Activated naive CD4-positive, alpha-beta T cell treated with anti-CD3 and anti-CD28 coated beads, Interleukin-2, amount 10 ng/mL, durations not matched to agents 7 days and 5 days (primary cell): ENCODE measurements at places on chromosomes 1 and 21.

DNA sequence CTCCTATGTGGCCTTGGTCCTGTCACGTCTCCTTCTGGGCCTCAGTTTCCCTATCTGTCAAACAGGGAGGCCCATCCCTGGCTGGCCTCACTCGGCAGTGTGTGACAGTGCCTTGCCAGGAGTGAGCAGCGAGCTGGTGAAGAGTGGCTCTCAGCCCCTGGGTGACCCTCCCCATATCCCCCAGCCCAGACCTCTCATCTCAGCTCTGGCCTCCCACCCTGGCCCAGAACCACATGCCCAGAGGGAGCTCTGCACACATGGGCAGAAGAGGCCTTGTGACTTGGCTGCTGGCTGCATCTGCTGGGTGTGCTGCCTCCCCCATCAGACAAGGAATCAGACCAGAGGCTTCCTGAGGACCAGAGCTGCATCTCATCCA is 19.5 kb upstream of the PADI1 start:
- DNase-seq = no peak

GRCh38 chr1:188065917-188066316 is 1237.2 kb downstream of the PLA2G4A start:
- DNase-seq = no peak

DNA sequence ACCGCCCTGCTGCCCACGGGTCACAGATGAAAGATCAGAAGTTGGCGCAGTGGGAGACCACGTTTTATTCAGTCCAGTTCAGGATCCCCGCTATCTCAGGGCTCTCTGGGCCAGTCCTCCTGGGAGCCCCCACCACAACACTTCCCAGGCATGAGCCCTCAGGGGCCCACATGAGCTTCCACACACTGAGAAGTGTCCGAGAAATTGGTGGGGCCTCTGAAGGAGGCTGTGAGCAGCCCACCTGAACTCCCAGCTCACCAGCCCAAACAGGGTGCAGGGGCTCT is 12.1 kb downstream of the TRIM46 start:
- DNase-seq = no peak

- DNase-seq = no peak
Measured at GRCh38 chr1:175591083-175591743, 152.2 kb downstream of the TNR start.

GRCh38 chr1:145997016-145997717 is 788 bp upstream of the TXNIP start:
- DNase-seq = peak; percentile 79

GRCh38 chr1:206578068-206578977 is 33.9 kb downstream of the EIF2D start:
- DNase-seq = no peak

DNA sequence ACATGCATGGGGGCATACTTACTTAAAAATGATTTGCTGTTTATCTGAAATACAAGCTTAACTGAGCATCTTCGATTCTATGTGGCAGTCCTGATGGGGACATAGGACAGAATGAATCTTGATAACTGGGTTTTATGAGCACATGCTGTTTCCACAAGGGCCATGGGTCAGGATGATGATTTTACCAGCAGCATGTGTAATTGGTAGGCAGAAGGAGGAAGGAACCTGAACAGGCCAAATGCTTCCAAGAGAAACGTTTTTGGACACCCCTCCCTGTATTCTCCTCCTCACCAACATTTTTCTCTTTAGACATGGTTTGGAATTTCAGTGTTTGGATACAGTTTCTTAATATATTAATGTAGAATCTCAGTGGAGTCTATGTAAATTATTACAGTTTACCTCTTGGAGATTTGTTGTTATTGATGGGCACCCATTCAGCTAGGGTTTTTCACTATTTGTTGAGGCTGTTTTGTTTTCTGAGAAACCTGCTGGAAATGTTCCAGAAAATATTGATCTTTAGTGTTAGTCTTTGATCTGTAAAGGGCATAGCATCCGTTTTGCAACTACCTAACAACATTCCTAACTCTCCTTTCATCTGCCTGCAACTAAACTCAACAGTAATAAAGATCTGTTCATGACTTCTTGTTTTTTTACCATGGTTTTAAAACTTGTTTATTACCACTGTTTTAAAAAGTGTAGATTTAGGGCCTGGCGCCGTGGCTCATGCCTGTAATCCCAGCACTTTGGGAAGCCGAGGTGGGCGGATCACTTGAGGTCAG is 42.0 kb downstream of the TBCE start:
- DNase-seq = no peak

GRCh38 chr1:175984813-175985212 is 222.3 kb downstream of the COP1 start:
- DNase-seq = no peak

DNA sequence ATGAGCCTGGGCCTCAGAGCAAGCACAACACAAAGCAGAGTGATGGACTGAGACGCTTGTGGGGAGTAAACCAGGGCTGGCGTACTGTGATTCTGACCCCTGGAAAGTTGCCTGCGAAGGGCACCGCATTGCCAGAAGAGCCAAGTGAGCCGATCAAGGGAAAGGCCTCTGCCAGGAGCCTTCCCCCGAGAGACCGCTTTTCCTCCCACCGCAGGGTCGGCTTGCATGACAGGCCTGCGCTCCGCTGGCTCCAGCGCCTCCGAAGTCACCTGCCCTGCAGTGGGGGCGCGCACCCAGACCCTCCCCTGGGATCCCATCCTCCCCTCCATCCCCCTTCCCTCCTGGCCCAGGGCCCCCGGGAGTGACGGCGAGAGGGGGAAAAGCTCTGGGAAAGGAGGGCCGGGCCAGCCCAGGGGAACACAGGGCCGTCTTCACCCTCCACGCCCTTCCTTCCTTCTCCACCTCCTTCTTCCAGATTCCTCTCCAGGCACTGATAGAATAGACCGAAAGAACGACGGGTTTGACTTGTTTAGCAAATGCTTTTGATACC is 165.0 kb downstream of the TRIM33 start:
- no peak for DNase-seq

DNA sequence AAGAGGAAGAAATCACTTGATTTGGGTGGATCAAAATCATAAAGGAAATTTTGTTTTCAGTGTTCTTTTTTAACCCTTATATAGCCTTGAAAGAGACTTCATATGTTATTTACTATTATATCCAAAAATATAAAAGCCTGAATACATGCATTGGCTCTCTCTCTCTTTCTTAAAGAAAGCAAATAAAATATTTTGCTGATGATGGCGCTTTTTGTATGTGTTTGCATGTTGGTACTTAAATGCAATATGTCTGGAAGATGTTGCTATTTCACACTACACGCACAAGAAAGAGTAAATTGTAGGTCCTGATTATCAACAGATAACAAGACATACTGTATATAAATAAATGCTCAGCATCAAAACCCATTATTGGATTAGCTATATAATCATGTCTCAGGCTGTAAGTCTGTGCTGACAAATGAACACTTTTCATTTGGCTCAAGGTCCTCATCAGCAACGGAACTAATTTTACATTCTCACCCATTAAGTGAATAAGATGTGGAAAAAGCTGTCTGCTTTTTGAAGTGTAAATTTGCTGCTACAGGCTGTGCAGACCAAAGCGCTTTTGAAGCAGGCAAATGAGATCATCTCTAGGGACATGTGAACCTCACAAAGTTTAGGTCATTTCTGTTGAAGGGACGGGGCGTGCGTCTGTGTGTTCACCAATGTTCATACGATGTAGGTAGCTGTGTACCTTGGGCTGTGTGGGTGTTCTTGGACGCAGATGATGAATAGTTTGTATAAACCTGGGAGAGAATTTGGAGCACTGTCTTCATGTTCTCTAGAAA is 122.4 kb upstream of the LMO4 start:
- no peak for DNase-seq

GRCh38 chr1:159071970-159072582 is 4.5 kb downstream of the AIM2 start:
- DNase-seq = no peak

DNA sequence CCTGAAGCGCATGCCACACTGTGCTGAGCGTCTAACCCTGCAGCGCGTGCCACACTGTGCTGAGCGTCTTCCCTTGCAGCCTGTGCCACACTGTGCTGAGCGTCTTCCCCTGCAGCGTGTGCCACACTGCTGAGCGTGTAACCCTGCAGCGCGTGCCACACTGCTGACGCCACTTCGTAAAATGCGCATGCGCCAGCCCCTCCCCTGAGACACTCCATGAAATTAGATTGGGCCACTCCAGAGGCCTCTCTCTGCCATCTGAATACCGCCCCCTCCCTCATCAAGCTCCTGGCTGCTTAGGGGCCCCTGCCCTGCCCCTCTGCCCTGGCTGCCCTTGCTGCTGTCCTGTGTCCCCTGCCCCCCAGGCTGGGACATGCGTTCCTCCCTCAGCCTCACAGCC is 84.8 kb downstream of the POFUT2 start:
- no peak for DNase-seq

GRCh38 chr1:214552174-214552608 is 789 bp upstream of the PTPN14 start:
- DNase-seq = no peak

DNA sequence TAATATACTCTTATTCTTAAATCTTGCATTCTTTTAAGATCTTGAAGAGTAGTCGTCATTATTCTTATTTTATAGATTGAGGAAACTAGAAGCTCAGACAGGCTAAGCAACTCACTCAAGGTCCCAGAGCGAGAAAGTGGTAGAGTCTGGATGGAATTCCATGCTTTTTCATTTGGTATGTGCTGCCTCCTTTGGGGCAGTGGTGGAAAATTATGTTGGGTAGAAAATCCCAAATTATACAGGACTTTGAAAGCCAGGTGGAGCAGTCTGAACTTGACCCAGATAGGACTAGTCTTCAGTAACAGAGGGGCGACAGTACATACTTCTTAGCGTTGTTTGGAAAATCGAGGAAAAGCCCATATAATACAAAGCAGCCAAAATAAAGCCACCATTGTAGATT is 205.6 kb downstream of the ATG4C start:
- DNase-seq = no peak

- DNase-seq = no peak
Measured at GRCh38 chr1:236540813-236541465, 17.2 kb downstream of the LGALS8 start.
